HT-29 (cell line): ENCODE measurements at places on chromosomes 11 and 22.

DNA sequence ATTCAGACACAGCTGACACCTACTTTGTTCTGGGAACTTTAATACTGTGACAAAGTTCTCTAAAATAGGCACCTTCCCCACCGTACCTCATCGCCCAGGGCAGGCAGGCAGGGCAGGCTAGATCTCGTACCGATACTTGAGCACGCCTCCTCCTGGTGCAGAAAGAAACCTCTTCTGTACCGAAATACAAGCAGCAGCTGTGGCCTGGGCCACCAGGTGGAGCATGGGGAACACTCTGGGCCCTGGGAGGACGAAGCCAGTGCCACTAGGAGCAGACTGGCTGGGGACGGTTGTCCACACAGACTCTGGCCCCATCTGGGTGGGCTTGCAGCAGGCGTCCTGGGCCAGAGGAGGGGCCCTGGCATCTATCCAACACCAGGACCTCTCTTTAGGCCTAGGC, 12.8 kb downstream of the PMM1 start:
- peak; percentile 78 for DNase-seq

- no peak for DNase-seq
Observed at GRCh38 chr11:120718171-120718570, 206.6 kb downstream of the GRIK4 start.

DNA sequence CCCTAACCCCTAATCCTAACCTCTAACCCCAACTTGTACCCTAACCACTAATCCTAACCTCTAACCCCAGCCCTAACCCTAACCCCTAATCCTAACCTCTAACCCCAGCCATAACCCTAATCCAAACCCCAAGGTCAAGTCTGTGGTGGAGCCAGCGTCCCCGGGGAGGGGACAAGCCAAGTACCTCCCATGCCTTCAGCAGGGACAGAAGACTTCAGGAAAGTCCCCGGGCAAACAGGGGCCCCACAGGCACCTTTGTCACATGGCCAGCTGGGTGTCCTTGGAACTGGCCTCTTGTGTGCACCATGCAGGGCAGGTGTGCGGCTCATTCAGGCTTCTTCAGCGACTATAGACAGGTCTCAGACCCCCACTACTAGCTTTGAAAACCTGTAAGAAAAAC, 555.8 kb downstream of the BRD1 start:
- DNase-seq, result no peak

GRCh38 chr11:73159297-73159696, 17.2 kb upstream of the FCHSD2 start:
- DNase-seq, result no peak

DNA sequence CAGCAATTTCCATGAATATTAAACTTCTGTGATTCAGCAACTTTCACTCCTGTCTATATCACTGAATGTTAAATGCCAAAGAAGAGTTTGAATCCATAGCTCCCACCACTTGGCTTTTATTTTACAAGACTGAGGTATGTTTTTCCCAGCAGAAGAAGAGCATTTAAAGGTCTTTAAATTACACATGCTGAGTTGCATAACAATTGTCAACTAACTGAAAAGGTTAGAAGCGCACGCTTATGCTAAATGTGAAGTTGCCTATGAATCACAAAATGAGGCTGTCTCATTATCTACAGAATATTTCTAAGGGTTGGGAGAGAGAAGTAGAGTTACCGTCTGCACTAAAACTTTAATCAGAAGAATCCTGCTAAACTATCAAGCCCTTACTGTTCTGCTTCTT, 1086.3 kb downstream of the FAM181B start:
- DNase-seq, result no peak

- no peak for DNase-seq
Observed at GRCh38 chr11:80144897-80145594, 704.2 kb upstream of the TENM4 start.

DNA sequence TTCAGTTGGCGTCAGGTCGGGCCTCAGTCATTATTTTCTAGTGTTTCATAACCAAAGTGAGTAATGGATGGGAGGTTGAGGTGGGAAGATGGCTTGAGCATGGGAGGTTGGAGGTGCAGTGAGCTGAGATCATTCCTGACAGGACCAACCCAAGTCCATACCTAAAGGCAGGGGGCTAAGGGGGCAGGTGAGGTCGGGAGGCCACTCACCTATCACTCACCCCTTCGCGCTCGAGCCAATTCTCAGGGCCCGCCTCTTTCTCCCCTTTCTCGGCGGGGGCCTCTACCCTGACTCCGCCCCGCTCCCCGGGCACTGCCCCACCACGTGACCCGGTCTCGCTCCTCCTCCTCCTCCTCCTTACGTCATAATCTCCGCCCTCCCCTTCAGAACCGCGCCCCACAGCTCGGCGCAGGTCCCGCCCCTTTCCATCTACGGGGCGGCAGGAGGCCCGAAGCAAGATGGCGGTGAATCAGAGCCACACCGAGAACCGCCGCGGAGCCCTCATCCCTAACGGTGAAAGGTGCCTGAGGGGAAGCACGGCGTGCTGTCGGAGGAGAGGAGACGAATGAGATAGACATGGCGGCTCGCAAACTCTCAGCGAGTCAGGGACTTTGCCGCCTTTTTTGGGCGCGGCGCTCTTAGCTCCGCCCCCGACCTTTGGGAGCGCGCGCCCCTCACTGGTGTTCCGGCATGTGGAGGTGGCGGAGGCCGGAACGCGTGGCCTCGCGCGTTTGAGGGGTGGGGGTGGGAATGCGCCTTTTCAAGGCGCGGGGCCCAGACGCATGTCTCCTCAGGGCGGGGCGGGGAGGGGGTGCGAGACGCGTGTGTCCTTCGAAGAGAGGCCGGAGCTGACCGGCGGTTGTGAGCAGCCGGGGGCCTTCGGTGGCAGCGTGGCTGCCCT, at the start of gene WBP2NL:
Gene WBP2NL, plus strand, starts transcription at position 428 of the 901 bp plus-strand sequence. Its CDS starts 31 bp downstream, at position 459.
- DNase-seq, result peak; percentile 63

- DNase-seq, result no peak
Observed at GRCh38 chr11:67395555-67396258, 3.9 kb downstream of the RAD9A start.

- no peak for DNase-seq
Observed at GRCh38 chr11:45028911-45029682, 78.4 kb upstream of the TP53I11 start.

GRCh38 chr11:110481523-110481922, 51.8 kb downstream of the FDX1 start:
- no peak for DNase-seq

GRCh38 chr22:27420817-27421361, 380.7 kb downstream of the MN1 start:
- no peak for DNase-seq

GRCh38 chr11:68673306-68673945, 10.9 kb upstream of the GAL start:
- no peak for DNase-seq

DNA sequence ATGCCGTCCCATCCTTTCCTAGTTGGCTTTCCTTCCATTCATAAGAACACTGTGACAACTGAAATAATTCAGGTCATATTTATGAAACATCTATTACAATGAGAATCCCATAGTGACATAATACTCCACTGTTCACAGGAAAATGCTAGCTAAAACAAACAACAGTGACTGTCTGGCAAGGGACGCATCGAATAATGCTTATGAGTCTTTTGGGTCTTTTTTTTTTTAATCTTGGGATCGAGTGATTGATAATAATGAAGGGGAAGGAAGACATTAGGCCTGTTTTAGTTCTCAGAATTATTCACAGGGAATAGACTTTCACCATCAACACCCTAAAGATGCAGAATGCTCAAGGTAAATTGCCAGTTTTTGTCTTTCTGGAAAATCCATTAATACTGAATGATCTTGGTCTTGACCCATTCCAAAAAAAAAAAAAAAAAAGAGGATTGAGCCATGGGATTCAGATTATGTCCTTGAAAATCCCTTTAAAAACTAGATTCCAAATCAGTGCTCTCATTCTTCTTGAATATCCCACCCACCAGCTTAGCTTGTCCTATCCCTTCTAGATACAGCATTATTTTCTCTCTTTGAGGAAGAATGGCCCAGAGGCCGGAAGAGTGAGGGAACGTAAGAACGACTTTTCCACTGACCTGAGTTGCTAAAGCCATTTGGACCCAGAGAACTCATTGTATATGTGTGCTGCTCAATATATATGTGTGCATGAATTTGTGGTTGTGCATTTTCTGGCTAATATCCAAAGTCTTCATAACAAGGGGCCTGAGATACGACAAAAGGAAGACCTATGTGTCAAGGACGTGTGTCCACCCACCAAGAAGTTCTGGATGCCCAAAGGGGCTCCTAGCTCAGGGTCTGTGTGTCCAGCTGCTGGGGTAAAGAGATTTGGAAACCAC, 35.2 kb upstream of the CREB3L1 start:
- no peak for DNase-seq

DNA sequence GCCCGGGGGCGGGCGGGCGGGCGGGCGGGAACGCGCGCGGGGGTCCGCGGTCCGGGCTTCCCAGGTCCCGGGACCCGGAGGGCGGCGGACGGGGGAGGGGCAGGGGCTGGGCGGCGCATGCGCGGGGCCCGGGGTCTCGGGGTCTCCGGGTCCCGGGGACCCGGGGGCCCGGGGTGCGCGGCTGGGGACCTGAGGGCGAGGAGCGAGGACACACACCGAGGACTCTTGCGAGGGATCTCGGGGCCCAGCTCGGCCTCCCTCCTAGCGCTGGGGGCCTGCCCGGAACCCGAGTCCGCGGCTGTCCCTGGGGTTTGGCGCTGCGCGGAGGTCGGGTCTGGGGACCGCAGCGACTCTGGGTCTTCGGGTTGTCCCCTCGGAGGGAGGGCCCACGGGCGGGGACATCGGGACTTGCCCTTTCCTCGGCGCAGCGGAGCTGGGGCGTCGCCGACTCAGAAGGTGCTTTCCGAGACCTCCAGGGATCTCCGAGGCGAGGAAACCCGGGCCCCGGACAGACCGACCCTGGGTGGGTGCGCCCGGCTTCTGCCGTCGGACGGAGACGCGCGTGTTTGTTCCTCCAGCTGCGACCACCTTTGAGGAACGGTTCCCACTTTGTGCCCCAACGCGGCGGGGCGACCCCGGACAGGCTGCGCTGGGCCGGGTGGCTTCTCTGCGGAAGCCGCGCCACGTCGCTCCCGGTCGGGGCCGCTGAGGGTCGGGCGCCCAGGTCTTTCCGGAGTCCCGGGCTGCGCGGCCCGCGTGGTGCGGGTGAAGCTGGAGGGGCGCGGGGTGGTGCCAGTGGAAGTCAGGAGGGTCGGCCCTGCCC, 540 bp downstream of the PPARA start:
- DNase-seq, result no peak

GRCh38 chr22:37485395-37486223, 575 bp downstream of the MFNG start:
- DNase-seq, result no peak

DNA sequence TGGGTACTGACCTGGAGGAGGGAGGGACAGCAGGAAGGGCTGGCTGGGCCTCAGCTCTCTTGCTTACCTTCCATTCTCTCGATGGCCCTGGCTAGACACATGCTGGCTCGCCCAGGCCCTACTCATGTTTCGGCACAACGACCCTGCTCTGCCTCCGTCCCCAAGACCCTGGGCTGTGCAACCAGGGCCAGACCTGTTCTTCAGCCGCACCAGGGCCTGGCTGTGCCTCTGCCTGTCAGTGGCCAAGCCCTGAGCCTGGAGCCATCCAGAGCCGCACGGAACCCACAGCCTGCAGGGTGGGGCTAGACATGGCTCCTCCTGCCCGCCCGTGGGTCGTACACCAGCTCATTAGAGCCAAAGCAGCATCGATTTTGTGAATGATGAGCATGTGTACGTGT, 47.5 kb downstream of the RTN4R start:
- no peak for DNase-seq

GRCh38 chr11:93526641-93527583, 16.3 kb downstream of the SMCO4 start:
- peak; percentile 37 for DNase-seq

GRCh38 chr11:121159741-121160140, 58.7 kb downstream of the TECTA start:
- DNase-seq, result no peak

DNA sequence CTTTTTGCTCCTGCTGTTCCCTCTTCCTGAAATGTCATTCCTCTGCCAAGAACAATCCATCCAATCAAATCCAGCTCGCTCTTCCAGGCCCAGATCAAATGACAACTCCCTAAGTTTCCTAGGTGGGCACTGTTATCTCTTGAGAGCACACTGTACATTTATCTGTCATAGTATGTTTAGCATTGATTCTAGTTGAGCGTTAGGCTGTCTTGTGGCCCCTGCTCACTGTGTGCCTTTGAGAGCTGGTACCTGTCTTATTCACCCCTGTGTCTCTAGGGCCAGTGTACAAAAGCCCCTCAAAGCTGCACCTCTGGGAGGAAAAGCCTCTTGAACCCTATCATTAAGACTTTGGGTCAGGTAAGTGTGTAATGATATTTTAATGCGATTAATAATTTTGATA, 7.1 kb upstream of the LMO2 start:
- no peak for DNase-seq

DNA sequence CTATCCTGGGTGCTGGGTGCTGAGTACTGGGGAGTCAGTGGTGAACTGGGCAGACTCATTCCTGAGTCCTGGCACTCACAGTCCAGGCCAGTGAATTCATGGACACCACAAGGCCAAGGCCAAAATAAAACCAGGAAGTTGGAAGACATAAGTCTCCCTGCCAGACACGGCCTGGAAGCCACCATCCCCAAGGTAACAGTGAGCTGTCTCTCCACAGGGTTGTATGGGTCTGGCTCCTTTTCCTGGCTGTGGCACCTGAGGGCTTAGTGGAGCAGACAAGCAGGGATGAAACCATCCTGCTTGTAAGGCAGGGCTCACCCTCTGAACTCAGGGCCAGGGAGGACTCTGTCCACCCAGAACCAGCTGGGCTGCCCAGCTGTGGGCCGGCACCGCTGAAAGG, 54.7 kb upstream of the ALX4 start:
- no peak for DNase-seq

- no peak for DNase-seq
Observed at GRCh38 chr11:123903932-123904331, 2.0 kb downstream of the OR8D4 start.

- no peak for DNase-seq
Observed at GRCh38 chr11:2657697-2658284, 42.0 kb downstream of the KCNQ1OT1 start.

- DNase-seq, result no peak
Observed at GRCh38 chr11:69152733-69153421, 2.9 kb upstream of the SMIM38 start.

GRCh38 chr22:40044870-40045834, 50.4 kb downstream of the FAM83F start:
- DNase-seq, result peak; percentile 28

DNA sequence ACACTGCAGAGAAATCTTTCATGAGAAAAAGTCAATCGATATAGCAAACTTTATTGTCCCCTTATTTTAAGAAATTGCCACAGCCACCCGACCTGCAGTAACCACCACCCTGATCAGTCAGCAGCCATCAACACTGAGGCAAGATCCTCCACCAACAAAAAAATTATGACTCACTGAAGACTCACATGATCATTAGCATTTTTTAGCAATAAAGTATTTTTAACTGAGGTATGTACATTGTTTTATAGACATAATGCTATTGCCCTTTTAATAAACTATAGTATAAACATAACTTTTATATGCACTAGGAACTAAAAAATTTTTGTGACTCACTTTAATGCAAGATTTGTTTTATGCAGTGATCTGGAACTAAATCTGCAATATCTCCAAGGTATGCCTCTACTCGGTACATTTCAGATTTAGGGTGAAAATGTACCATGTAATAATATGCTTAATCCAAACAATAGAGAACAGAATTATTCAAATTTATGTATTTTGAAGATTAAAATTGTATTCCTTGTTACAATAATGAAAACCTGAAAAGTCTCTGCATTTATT, 79.2 kb upstream of the CEP126 start:
- no peak for DNase-seq
